ENCODE measurements at places on chromosomes 16 and 17.

DNA sequence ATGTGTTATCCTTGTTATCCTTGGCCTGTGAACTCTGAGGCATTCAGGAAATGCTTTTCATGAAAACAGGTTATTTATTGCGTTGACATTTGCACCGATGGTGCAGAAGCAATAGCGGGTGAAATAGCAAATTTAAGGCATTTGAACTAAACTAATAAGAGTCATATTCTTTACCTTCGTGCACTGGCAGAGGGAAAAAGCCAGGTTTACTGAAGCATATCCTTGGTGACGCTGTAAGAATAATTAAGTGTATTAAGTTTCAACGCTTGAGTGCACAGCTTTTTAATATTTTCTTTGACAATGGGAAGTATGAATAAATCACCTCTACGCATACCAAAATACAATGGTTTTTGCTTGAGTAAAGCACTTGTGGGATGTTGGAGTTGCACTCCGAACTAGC is 13.6 kb upstream of the KPNA2 start:
- no peak for DNase-seq

DNA sequence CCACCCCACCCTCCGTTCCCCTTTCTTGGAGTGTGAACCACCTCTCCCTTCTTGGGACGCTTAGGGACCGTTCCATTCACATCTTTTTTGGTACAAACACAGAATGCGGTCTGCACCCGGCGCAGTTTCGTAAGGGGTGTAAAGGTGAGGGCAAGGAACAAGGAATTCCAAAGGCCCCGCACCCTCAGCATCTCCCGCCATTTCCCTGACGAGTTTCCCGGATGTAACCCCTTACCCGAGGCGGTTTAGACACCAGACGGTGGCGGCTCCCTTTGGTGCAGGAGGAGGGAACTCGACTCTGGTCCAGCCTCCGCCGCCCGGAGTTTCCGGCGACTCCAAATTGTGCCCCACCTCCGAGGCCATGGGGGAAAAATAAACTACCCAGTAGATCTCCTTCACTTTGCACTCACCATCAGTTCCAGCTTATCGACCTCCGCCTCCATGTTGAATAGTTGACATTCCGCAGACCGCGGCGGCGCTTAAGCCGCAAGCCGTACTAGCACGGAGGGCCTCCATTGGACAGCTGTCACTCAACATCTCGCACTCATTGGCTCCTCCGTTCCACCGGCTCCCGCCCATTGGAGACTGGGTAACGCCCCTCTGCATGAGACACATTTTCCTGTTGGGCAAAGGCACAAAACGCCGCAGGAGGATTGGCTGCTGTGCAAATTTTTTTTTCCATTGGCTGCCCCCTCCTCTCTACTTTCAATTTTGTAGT is at the start of gene SKA2:
TSS of gene SKA2 (minus strand) at position 466 of the 718 bp plus-strand sequence. CDS start at position 443, 23 bp downstream.
- peak; percentile 99 for DNase-seq

DNA sequence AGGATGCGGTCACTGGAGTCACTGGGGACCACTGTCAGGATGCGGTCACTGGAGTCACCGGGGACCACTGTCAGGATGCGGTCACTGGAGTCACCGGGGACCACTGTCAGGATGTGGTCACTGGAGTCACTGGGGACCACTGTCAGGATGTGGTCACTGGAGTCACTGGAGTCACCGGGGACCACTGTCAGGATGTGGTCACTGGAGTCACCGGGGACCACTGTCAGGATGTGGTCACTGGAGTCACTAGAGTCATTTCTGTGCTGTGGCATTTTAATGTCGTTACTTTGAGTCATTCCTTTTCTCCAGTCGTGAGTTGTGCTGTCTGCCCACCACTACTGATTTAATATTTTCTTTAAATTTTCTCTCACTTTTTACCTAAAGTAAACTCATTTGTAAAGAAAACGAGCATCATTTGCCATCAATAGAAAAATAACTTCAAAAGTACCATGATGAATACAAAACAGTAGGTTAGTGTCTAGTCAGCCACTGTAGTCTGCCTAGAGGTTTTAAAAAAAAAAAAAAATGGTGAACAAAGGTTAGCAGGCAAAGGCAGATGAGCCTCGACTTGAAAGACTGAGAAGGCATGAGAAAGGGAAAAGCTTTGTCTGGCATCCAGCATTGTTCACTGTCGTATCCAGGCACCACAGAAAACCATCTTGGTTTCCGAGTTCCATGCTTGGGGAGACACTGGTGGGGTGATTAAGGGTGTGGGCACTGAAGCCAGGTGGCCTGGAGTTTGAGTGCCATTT is 346.6 kb downstream of the SNX29 start:
- no peak for DNase-seq

GRCh38 chr17:37069087-37069486 is 120.3 kb downstream of the AATF start:
- no peak for DNase-seq

DNA sequence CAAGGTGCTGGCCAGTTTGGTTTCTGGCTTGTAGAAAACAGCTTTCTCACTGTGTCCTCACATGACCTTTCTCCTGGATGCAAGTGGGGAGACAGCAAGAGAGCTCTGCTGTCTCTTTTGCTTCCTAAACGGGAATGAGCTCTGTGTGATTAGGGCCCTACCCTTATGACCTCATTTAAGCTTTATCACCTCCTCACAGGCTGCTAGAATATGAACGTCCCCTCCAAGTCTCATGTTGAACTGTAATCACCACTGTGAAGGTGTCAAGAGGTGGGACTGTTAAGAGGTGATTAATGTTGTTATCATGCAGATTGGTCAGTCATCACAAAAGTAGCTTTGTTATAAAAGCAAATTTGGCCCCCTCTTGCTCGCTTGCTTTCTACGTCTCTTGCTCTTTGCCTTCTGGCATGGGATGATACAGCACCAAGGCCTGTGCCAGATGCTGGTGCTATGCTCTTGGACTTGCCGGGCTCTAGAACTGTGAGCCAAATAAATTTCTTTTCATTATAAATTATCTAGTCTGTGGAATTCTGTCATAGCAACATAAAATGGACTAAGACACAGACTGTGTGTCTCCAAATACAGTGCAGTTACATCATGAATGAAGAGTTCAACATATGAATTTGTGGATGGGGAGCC is 14.8 kb upstream of the POLR3E start:
- DNase-seq, result no peak

DNA sequence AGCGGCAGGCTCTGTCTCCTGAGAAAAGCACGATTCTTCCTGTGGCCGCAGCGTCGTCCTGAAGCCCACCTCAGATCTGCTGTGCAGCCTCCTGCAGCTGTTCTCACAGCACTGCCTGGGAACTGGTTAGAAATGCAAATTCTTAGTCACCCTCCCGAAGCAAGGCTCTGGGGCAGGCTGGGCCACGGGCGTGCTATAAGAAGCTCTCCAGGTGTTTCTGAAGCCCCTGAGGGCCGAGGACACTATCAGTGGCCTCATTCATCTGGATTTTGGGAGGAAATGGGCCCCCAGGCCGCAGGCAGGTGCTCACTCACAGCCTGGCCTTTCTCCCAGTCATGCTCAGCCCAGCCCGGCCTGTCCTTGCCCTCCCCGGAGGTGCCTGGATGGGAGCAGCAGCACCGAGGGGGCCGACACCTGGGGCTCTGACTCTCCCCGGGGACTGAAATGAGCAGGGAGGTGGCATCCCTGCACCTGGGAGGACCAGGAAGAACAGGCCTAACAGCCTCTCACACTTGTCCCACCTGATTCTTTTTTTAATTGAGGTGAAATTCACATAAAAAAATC is 10.4 kb upstream of the NLRC3 start:
- DNase-seq, result no peak

All from LoVo (cell line).